ENCODE measurements at places on chromosomes 13 and 19.

DNA sequence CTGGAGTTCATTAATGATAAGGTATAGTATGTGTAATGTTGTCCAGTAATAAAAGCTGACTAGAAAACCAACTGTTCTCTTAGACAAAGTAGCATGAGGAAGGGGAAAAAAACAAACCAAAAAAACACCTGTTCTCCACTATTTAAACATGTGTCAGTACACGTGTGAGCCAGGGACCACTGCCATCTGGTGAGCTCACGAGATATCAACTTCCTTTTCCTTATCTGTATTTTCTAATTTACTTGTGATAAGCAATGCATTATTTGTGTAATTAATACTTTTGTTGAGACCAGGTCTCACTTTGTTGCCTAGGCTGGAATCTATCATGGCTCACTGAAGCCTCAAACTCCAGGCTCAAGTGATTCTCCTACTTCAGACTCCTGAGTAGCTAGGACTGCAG, 4.3 kb upstream of the SIX5 start:
- DNase-seq, result no peak
- peaks cover 11% of the 10 kb centered on the region for H3K27me3 ChIP-seq
- no peak overlapping the region for H3K27ac ChIP-seq
- H3K4me1 ChIP-seq, result peaks cover 15% of the 10 kb centered on the region
- H3K36me3 ChIP-seq, result peaks cover 15% of the 10 kb centered on the region
- no peak overlapping the region for H3K4me3 ChIP-seq

DNA sequence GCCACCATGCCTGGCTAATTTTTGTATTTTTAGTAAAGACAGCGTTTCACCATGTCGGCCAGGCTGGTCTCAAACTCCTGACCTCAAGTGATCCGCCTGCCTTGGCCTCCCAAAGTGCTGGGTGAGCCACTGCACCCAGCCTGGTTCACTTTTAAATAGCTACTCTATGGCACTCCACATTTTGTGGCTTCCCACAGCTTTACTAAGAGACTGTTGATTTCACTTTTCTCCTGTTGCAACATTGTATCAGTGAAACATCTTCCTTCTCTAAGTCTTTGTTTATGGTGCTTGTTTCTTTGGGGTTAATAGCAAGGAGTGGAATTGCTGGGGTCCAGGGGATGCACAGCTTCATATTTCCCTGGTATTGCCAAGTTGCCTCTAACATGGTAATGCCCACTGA, 12.3 kb downstream of the TMEM38A start:
- H3K4me3 ChIP-seq, result no peak overlapping the region
- no peaks in the 10 kb centered on the region for H3K4me1 ChIP-seq
- no peak overlapping the region for H3K27ac ChIP-seq

- peaks cover 15% of the 10 kb centered on the region for H3K27me3 ChIP-seq
- H3K4me3 ChIP-seq, result peak overlapping the region; percentile 88
- H3K36me3 ChIP-seq, result peaks cover 4% of the 10 kb centered on the region
- H3K27ac ChIP-seq, result peak overlapping the region; percentile 87
- peaks cover 20% of the 10 kb centered on the region for H3K4me1 ChIP-seq
Measured at GRCh38 chr19:51594774-51595109, 23.7 kb downstream of the ZNF175 start.

GRCh38 chr13:113840541-113841352, 23.1 kb downstream of the GAS6 start:
- H3K36me3 ChIP-seq, result no peaks in the 10 kb centered on the region
- no peak for DNase-seq
- no peak overlapping the region for H3K27ac ChIP-seq
- H3K4me1 ChIP-seq, result peaks cover 19% of the 10 kb centered on the region
- H3K27me3 ChIP-seq, result peaks cover 3% of the 10 kb centered on the region
- no peak overlapping the region for H3K4me3 ChIP-seq

- H3K4me3 ChIP-seq, result no peak overlapping the region
- peaks cover 4% of the 10 kb centered on the region for H3K36me3 ChIP-seq
- no peak for DNase-seq
- no peak overlapping the region for H3K27ac ChIP-seq
- no peaks in the 10 kb centered on the region for H3K27me3 ChIP-seq
Measured at GRCh38 chr19:3513229-3514140, 7.4 kb downstream of the FZR1 start.

- peaks cover 75% of the 10 kb centered on the region for H3K36me3 ChIP-seq
- peak overlapping the region; percentile 100 for H3K27ac ChIP-seq
- peak; percentile 38 for DNase-seq
- peak overlapping the region; percentile 100 for H3K4me3 ChIP-seq
- peaks cover 3% of the 10 kb centered on the region for H3K27me3 ChIP-seq
Measured at GRCh38 chr19:5621945-5622464, 571 bp downstream of the SAFB2 start.

GRCh38 chr19:28727480-28728159, 485.3 kb downstream of the UQCRFS1 start:
- H3K27ac ChIP-seq, result no peak overlapping the region
- peaks cover 3% of the 10 kb centered on the region for H3K4me1 ChIP-seq
- H3K36me3 ChIP-seq, result no peaks in the 10 kb centered on the region

GRCh38 chr19:14497228-14497921, 1.4 kb upstream of the GIPC1 start:
- H3K27ac ChIP-seq, result peak overlapping the region; percentile 48
- H3K4me1 ChIP-seq, result peaks cover 18% of the 10 kb centered on the region
- peaks cover 2% of the 10 kb centered on the region for H3K27me3 ChIP-seq
- peak overlapping the region; percentile 79 for H3K4me3 ChIP-seq
- H3K36me3 ChIP-seq, result no peaks in the 10 kb centered on the region

GRCh38 chr13:40275155-40275554, 391.3 kb downstream of the FOXO1 start:
- peaks cover 32% of the 10 kb centered on the region for H3K4me1 ChIP-seq
- DNase-seq, result no peak
- H3K27me3 ChIP-seq, result no peaks in the 10 kb centered on the region
- H3K4me3 ChIP-seq, result no peak overlapping the region
- H3K27ac ChIP-seq, result no peak overlapping the region
- H3K36me3 ChIP-seq, result no peaks in the 10 kb centered on the region

DNA sequence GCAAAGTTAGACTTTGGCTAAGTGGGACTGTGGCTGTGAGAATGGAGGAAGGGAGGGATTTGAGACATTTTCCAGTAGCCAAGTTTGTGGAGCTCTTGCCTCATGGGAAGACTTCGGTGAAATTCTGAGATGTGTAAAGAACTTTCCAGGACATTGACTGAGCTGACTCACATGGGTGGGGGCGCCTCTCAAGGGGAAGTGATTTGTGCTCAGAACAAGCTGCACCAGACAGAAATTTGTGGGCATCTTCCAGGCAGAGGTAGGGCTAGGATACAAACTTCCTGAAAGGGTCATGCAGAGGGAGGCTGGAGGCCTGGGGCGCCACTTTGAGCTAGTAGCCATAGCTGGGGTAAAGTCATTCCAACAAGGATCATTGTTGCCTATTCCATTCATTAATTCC, 9.8 kb upstream of the SIGLEC10 start:
- no peak overlapping the region for H3K4me3 ChIP-seq
- no peak overlapping the region for H3K27ac ChIP-seq
- H3K4me1 ChIP-seq, result peaks cover 13% of the 10 kb centered on the region

GRCh38 chr13:30052120-30052519, 201.7 kb upstream of the UBL3 start:
- no peaks in the 10 kb centered on the region for H3K36me3 ChIP-seq
- H3K27me3 ChIP-seq, result no peaks in the 10 kb centered on the region
- H3K4me1 ChIP-seq, result peaks cover 21% of the 10 kb centered on the region
- no peak overlapping the region for H3K27ac ChIP-seq
- H3K4me3 ChIP-seq, result no peak overlapping the region

DNA sequence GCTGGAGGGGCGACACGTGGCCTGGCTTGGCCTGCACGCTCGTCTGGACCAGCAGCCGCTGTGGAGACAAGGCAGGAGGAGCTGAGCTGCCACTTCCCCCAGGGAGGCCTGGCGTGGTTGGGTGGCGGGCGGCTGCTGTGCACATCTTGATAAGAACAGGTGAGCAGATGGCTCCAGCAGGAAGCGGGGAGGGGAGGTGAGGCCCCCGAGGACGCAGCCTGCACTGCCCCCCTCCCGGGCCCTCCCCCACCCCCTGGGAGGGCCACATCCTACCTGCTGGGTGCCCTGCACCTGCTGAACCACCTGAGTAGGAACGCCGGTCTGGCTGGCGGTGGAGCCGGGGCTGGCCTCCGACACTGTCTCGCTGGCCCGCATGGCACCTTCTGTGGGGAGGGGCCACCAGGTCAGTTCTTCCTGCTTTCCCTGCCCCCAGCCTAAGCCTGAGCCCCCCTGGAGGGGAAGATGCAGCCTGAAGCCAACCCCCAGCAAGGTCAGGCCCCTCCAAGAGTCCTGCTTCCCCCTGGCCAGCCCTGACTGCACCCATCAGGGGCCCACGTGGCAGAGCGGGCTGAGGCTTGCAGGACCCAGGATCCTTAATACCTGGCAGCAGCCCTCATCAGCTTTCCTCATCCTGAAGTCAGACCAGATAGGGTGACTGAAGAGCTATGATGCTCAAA, 22.8 kb downstream of the RFX1 start:
- no peaks in the 10 kb centered on the region for H3K36me3 ChIP-seq
- H3K4me1 ChIP-seq, result peaks cover 54% of the 10 kb centered on the region
- no peak overlapping the region for H3K27ac ChIP-seq
- peak; percentile 22 for DNase-seq

DNA sequence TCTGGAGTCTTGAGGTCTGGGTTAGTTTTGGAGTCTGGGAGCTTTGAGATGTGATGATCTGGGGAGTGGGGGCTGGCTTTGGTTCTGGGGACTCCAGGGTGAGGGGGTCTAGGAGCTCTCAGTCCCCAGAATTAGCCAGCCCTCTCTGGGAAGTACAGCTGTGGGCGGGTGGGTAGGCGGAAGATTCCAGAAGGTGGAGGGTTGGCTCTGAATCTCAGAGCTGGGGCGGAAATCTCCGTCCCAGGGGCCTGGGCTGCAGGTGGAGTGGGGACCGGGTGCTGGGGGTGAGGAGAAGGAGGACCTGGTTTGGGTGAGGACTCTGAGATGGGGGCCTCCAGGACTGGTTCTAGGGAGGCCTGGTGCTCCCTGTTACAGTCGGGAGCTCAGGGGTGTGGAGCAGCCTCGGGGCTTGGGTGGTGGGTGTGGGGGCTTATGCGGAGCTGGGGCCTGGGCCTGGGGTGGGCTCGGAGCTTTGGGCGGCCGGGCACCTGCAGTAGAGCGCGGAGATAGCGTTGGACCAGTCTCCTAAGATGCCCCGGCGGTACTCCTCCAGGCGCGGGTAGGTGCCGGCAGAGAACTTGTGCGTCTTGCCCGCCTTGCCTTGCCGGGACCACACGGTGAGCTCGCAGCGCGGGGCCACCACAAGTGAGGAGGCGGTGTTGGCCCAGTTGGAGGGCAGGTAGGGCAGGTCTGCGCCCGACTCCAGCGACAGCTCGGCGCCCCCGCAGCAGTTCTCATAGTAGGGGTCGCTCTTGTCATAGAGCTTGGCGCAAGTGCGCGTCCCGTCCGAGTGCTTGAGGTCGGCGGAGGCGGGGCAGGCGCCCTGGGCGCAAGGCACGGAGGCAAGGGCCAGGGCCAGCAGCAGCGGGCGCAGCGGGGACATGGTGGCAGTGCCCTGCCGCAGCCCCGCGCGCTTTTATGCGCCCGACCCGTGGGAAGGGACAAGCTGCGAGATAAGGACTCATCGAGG, at the start of gene SYCN:
TSS of gene SYCN (minus strand) at position 892 of the 970 bp plus-strand sequence. CDS start at position 883, 9 bp downstream.
- H3K27ac ChIP-seq, result no peak within 1 kb of the TSS
- peaks cover 47% of the 10 kb centered on the region for H3K27me3 ChIP-seq
- no peaks in the 10 kb centered on the region for H3K4me1 ChIP-seq
- H3K36me3 ChIP-seq, result no peaks in the 10 kb centered on the region

DNA sequence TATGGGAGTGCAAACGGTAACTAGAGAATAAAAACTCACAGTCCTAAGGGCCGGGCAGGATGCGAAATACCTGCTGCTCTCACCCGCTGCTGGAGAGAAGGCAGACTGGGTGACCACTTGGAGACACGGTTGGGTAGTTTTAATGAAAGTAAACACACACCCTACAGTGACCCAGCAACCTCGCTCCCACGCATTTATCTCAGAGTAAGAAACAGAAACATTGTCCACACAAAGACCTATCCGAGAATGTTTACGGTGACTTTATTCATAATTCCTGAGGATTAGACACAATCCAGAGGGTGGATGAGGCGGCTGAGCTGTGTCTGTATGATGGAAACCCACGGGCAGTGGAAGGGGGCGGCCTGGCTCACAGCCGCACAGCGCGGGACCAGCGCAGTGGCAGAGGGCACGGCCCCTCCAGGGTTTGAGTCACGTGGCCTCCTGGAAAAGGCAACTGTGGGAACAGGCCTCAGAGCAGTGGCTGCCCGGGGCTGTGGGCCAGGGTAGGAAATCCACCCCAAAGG, 73.5 kb upstream of the C13orf46 start:
- H3K27me3 ChIP-seq, result no peaks in the 10 kb centered on the region
- H3K36me3 ChIP-seq, result peaks cover 15% of the 10 kb centered on the region
- H3K27ac ChIP-seq, result peak overlapping the region; percentile 30

- no peaks in the 10 kb centered on the region for H3K27me3 ChIP-seq
- no peak overlapping the region for H3K4me3 ChIP-seq
- DNase-seq, result no peak
- no peak overlapping the region for H3K27ac ChIP-seq
- H3K4me1 ChIP-seq, result no peaks in the 10 kb centered on the region
Measured at GRCh38 chr13:79775830-79776229, 294.9 kb downstream of the NDFIP2 start.

DNA sequence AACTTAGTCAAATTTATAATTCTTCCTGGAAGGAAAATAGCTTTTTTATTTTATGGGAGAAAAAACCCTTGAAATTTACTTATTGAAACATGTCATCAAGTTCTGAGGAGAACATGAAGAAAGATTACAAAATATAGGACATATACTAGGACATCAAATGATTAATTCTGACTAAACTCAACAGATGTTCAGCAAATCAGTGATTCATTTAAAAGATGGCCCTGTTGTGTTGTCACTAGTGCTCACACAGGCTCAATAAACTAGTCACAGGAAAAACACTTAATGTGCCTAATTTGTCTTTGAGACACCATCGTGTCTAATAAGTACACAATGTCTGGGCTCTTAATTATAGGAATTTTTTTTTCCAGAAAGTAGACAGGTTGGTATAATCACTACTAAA, 223.8 kb upstream of the TMTC4 start:
- no peak overlapping the region for H3K27ac ChIP-seq
- peaks cover 5% of the 10 kb centered on the region for H3K27me3 ChIP-seq
- H3K4me1 ChIP-seq, result no peaks in the 10 kb centered on the region
- H3K36me3 ChIP-seq, result no peaks in the 10 kb centered on the region
- no peak overlapping the region for H3K4me3 ChIP-seq

DNA sequence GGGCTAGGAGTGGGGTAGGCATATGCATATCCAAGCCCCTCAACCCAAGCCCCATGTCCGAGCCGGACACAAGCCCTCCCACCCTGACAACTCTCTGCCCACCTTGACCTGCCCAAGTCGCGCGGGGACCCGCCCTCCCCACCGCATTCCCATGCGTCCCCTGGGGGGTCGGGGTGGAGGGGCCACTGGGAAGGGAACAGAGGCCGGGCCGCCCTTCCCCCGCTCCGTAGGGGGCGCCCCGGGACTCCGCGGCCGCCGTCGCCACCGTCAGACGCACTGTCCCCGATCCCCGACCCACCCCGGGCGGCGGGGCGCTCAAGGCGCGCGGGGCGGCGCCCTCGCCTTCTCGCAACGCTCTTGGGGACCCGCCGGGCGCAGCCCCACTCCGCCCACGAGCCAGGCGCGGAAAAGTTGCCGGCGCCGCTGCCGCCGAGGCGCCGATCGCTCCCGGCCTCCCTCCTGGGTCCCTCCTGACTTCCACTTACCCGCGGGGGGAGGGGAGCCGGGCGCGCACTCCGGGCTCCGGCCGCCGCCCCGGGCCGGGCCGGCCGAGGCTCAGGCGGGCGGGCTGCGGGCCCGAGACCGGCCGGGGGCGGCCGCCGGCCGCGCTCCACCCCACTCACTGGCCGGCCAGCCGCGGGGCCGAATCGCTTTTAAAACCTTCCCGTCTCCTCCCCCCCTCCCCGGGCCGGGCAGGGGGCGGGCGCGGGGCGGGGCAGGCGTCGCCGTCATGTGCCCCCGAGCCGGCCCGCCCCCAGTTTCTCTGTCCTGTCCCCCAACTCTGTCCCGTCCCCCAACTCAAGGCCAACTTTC, 34.4 kb upstream of the NANOS3 start:
- peak overlapping the region; percentile 97 for H3K27ac ChIP-seq
- DNase-seq, result peak; percentile 81
- peak overlapping the region; percentile 96 for H3K4me3 ChIP-seq
- peaks cover 3% of the 10 kb centered on the region for H3K27me3 ChIP-seq
- H3K36me3 ChIP-seq, result peaks cover 38% of the 10 kb centered on the region
- H3K4me1 ChIP-seq, result peaks cover 65% of the 10 kb centered on the region

Measured in activated naive CD8-positive, alpha-beta T cell treated with anti-CD3 and anti-CD28 coated beads, Interleukin-2, amount 50 U/mL, for 24 hours (primary cell).